ENCODE measurements at places on chromosomes 5 and 9. TPM values are rescaled to one million over a fixed set of nuclear protein-coding genes. Genes with fewer than 3 reads are reported as not detected.
A peak's percentile ranks its signal among the peaks of the same experiment; 100 is the strongest.

The TMEM174 gene
- not detected for total RNA-seq

GRCh38 chr5:106849266-106849665 lies 821.5 kb downstream of the EFNA5 start:
- no peak for DNase-seq
- no peak overlapping the region for H3K27ac ChIP-seq
- no peak overlapping the region for H3K4me3 ChIP-seq
- H3K36me3 ChIP-seq, result no peaks in the 10 kb centered on the region

DNA sequence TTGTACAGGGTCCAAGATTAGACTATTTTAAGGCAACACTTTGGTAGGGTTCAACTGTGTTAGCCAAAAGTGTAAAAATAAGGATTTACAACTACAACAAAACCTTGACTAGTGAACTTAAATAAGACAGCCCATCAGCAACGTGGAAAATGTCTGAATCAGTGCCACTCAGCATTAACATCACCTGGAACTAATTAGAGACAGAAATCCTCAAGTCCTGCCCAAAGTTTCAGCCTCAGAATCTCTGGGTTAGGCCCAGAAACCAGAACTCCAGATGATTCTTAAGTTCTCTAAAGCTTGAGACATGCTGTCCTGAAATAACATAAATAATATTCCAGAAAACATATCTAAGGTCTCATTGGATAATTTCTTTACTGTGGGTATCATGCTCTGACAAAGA lies 118.6 kb downstream of the SEMA6A start:
- no peaks in the 10 kb centered on the region for H3K27me3 ChIP-seq
- peak overlapping the region; percentile 30 for H3K27ac ChIP-seq
- no peak for DNase-seq
- H3K4me1 ChIP-seq, result peaks cover 12% of the 10 kb centered on the region

DNA sequence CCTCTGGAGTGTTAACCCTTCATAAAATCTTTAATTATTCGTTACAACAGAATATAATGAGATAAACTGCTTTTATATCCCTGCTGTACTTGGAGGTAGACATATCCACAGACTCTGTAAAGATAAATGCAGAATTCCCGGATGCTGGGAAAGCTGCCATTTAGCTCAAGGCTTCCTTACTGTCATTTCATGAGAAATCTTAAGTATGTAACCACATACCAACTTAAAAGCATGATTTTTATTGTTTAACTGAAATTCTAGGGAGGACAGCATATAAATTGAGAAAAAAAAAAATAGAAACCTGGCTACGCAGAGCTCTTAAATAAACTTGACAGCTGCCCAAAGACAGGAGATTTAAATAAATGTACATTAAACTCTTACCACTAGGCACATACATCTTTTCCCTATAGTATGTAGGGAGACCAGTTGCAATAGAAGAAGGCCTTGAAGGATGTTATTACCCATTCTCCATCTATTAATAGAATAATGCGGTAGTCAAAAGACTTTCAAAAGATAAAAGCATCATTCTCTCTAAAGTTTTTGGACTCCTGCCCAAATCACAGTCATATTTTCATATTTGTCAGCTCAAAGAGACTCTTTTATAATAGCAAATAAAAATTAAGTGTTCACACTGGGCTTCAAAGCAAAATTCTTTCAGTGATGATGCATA lies 373.8 kb downstream of the NDUFS4 start:
- peaks cover 6% of the 10 kb centered on the region for H3K4me1 ChIP-seq
- no peaks in the 10 kb centered on the region for H3K36me3 ChIP-seq
- no peak for DNase-seq
- no peaks in the 10 kb centered on the region for H3K27me3 ChIP-seq

The SLC36A3 gene
- not detected for total RNA-seq

DNA sequence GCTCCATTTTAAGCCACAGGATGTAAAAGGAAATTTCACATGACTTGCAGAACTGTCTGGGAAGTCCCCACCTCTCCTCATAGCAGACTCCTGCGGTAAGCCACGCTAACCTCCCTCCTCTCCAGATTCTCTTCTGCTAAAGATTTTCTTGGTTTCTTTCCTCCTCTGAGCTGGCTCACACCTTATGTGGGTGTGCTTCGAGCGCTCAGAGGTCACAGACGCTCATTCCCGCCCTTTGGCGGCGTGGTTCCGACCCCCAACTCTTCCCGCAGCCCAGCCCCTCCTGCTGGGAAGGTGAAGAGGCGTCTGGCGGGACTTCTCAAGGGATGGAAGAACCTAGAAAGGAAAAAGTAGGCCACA lies 32.9 kb upstream of the CDK20 start:
- DNase-seq, result peak; percentile 81

GRCh38 chr9:134791009-134791408 lies 89.6 kb upstream of the FCN2 start:
- no peaks in the 10 kb centered on the region for H3K4me1 ChIP-seq
- H3K27me3 ChIP-seq, result no peaks in the 10 kb centered on the region
- no peak overlapping the region for H3K27ac ChIP-seq
- H3K4me3 ChIP-seq, result no peak overlapping the region
- DNase-seq, result no peak

The FBP2 gene
- total RNA-seq, result not detected

DNA sequence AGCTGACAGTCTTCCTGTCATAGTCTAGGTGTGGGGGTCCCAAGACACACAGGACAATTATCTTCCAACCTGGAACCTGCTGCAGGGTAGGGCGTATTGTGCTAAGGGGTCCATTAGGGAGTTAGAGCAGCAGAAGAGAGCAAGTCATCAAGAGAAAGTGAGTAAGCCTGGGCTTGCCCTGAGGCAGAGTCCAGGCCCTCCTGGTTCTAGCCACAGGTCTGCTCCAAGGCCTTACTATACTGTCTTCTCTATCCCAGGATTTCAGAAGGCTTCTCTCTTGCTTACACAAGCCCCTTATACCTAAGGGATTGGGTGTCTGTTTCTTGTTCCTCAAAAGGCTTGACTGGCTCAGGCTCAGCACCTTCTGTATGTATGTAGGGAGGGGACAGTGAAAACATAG lies 7.7 kb downstream of the P4HA2 start:
- H3K4me3 ChIP-seq, result no peak overlapping the region
- no peak for DNase-seq
- H3K4me1 ChIP-seq, result no peaks in the 10 kb centered on the region
- no peak overlapping the region for H3K27ac ChIP-seq
- H3K36me3 ChIP-seq, result no peaks in the 10 kb centered on the region

- no peak overlapping the region for H3K27ac ChIP-seq
- H3K36me3 ChIP-seq, result no peaks in the 10 kb centered on the region
- no peak for DNase-seq
- H3K27me3 ChIP-seq, result no peaks in the 10 kb centered on the region
- H3K4me1 ChIP-seq, result peaks cover 4% of the 10 kb centered on the region
These were observed 691.2 kb upstream of the CDH6 start for GRCh38 chr5:30502277-30502676.

DNA sequence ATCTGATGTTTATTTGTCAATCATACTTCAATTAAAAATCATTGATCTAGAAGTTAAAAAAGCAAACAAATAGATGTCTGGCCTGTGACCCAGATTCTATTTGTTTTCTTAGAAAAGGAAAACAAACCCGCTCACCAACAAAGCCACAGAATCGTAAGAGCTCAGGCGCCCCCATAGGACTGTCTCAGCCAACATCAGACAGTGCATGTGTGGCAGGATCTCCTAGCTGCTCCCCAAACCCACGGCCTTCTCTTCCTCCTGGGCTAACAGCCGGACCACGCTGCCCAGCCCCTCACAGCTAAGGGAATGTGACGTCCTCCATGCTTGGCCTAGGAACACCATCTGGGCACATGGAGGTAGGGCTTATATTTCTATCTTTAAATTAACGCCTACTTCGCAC lies 19.4 kb downstream of the OR2Y1 start:
- no peak overlapping the region for H3K4me3 ChIP-seq
- DNase-seq, result peak; percentile 65
- peaks cover 64% of the 10 kb centered on the region for H3K27me3 ChIP-seq
- no peaks in the 10 kb centered on the region for H3K36me3 ChIP-seq
- peaks cover 3% of the 10 kb centered on the region for H3K4me1 ChIP-seq

DNA sequence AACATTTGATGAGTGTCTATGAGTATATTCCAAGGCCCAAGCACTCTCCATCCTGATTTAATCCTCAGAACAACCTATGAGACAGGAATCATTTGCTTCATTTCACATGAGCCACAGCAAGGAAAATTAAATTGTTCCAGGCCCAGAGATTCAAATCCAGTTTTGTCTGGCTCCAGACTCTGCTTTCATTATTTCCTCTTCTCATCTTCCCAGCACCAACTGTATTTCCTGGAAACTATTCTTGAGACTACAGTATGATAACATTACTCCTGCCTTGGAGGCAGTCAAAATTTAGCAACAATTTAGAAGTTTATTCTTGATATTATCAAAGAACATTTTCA lies 194.5 kb downstream of the ZNF608 start:
- no peak overlapping the region for H3K4me3 ChIP-seq
- no peak for DNase-seq
- no peaks in the 10 kb centered on the region for H3K36me3 ChIP-seq
- H3K4me1 ChIP-seq, result no peaks in the 10 kb centered on the region
- no peak overlapping the region for H3K27ac ChIP-seq

DNA sequence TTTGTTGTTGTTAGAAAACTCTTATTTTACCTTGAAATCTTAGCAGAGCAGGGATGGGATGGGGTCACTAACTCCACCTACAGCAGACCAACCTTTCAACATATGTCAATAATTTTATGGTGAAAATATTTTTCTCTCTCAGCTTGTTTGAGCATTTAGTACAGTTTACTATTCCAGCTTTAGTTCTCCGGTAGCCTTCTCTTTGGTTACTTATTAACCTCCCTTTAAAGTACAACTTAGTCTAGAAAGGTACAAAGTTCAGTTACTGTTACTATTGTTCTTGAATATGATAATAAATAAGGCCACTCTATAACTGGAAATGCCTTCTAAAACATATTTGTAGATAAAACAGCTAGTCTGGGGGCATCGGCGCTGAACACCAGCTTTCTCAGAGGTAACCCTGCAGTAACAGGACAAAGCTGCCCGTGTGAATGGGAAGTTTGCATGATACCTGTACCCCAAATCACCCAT lies 233.3 kb downstream of the PCSK1 start:
- no peak overlapping the region for H3K4me3 ChIP-seq
- H3K36me3 ChIP-seq, result no peaks in the 10 kb centered on the region
- no peak overlapping the region for H3K27ac ChIP-seq
- DNase-seq, result no peak
- no peaks in the 10 kb centered on the region for H3K4me1 ChIP-seq
- H3K27me3 ChIP-seq, result no peaks in the 10 kb centered on the region

DNA sequence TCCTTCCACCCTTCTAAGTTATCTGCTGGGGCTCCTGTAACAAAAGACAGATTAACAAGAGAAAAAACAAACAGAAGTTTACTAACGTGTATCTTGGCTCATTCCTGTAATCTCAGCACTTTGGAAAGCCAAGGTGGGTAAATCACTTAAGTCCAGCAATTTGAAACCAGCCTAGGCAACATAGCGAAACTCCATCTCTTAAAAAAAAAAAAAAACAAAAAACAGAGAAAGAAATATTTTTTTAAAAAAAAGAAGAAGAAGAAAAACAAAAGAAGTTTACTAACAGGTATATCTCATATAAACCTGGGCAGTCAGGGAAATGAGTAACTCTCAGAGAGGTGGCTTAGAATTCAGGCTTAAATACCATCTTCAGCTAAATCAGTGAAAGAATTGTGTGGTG lies 10.3 kb upstream of the NDFIP1 start:
- no peak for DNase-seq
- H3K4me1 ChIP-seq, result peaks cover 3% of the 10 kb centered on the region
- no peak overlapping the region for H3K27ac ChIP-seq
- H3K27me3 ChIP-seq, result no peaks in the 10 kb centered on the region
- no peak overlapping the region for H3K4me3 ChIP-seq
- no peaks in the 10 kb centered on the region for H3K36me3 ChIP-seq

The CRHBP gene
- 7.6 TPM for total RNA-seq
